ENCODE measurements at places on chromosomes 16 and 17. TPM values are rescaled to one million over a fixed set of nuclear protein-coding genes. Genes with fewer than 3 reads are reported as not detected.
A peak's percentile ranks its signal among the peaks of the same experiment; 100 is the strongest.

DNA sequence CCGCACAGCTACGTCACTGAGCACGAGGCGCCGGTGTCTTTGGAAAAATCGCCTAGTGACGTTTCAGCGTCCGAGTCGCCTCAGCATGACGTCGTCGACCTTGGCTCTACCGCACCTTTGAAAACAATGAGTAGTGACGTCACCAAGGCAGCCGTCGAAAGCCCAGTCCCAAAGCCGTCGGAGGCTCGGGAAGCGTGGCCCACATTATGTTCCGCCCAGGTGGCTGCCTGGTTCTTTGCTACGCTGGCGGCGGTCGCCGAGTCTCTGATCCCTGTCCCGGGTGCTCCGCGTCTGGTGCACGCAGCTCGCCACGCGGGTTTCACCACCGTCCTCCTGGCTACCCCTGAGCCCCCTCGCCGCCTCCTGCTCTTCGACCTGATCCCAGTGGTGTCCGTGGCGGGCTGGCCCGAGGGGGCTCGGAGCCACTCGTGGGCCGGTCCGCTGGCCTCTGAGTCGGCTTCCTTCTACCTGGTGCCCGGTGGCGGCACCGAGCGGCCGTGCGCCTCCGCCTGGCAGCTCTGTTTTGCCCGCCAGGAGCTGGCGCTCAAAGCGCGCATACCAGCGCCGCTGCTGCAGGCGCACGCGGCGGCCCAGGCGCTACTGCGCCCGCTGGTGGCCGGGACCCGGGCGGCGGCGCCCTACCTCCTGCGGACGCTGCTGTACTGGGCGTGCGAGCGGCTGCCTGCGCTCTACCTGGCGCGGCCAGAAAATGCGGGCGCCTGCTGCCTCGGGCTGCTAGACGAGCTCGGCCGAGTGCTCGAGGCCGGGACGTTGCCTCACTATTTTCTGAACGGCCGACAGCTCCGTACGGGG, 1.5 kb downstream of the TMEM102 start:
- peak overlapping the region; percentile 71 for H3K4me3 ChIP-seq
- peak overlapping the region; percentile 40 for H3K27ac ChIP-seq
- no peaks in the 10 kb centered on the region for H3K27me3 ChIP-seq
- H3K4me1 ChIP-seq = peaks cover 4% of the 10 kb centered on the region
- H3K36me3 ChIP-seq = no peaks in the 10 kb centered on the region

DNA sequence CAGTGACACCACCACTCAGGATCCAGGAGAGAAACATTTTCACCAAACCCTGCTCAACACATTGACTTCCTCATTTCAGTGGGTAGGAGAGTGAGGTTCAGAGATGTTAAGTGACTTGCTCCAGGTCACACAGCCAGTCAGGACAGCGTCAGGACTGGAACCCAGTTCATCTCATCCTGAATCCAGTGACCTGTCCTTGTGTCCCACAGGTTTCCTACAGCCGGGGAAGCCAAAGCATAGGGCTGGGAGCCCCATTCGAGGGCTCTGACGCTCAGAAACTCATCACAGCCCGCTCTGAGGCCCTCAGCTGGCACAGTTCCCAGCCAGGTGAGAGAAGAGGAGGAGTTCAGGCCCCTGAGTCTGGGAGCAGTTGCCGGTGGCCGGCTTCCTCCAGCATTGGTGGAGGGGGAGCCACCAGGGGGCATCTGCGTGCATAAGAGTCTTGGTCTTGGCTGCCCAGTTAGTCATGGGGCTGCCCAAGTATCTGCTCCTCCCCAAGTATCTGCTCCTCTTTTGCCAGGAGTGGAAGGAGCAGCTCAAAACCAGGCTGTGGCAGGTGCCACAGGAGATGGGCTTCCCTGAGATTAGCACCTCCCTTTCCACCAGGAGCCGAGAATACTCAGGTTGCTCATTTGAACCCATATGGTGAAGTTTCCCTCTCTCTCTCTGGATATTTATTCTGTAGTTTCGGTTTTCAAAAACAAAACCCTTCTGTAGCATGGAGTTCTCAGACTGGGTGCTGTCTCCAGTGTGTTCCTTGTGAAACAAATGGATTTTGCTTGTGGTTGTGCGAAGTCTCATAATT, 56.0 kb downstream of the TNFRSF13B start:
- no peaks in the 10 kb centered on the region for H3K27me3 ChIP-seq
- DNase-seq = peak; percentile 86
- H3K36me3 ChIP-seq = no peaks in the 10 kb centered on the region
- H3K27ac ChIP-seq = no peak overlapping the region
- H3K4me1 ChIP-seq = peaks cover 11% of the 10 kb centered on the region
- H3K4me3 ChIP-seq = no peak overlapping the region

- DNase-seq = peak; percentile 22
- peaks cover 13% of the 10 kb centered on the region for H3K36me3 ChIP-seq
- H3K27ac ChIP-seq = no peak overlapping the region
- H3K27me3 ChIP-seq = no peaks in the 10 kb centered on the region
- peaks cover 6% of the 10 kb centered on the region for H3K4me1 ChIP-seq
Observed at GRCh38 chr16:70576431-70577255, 53.0 kb downstream of the SF3B3 start.

TBX21 gene
- not detected for total RNA-seq

- DNase-seq = peak; percentile 63
- no peaks in the 10 kb centered on the region for H3K36me3 ChIP-seq
- H3K4me1 ChIP-seq = no peaks in the 10 kb centered on the region
Observed at GRCh38 chr17:3843935-3844516, 2.0 kb downstream of the NCBP3 start.

DNA sequence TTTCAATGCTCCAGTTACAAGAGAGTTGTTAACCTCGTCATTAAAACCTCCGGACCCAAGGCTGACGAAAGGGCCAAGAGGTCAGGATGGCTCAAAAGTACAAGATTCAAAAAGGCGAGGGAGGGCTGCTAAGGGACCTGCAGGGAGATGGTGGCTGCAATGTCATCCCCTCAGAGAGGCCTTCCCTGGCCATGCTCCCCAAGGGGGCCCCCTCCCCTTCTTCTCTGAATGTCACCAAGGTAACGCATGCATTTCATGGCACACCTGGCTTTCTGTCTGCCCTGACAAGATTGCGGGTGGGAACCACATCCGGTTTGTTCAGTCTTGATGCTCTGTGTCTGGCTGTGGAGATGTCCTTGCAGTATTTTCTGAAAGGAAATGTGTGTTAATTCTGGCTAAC, 89.9 kb downstream of the C16orf78 start:
- H3K4me1 ChIP-seq = no peaks in the 10 kb centered on the region
- no peak for DNase-seq
- H3K27ac ChIP-seq = no peak overlapping the region
- H3K27me3 ChIP-seq = 0 out of 2 replicates have a peak, but pooled peaks cover 3% of the 10 kb centered on the region

GRCh38 chr17:50614471-50615051, 20.1 kb upstream of the ABCC3 start:
- no peaks in the 10 kb centered on the region for H3K36me3 ChIP-seq
- no peak for DNase-seq
- no peak overlapping the region for H3K4me3 ChIP-seq
- no peak overlapping the region for H3K27ac ChIP-seq
- H3K27me3 ChIP-seq = no peaks in the 10 kb centered on the region

DNA sequence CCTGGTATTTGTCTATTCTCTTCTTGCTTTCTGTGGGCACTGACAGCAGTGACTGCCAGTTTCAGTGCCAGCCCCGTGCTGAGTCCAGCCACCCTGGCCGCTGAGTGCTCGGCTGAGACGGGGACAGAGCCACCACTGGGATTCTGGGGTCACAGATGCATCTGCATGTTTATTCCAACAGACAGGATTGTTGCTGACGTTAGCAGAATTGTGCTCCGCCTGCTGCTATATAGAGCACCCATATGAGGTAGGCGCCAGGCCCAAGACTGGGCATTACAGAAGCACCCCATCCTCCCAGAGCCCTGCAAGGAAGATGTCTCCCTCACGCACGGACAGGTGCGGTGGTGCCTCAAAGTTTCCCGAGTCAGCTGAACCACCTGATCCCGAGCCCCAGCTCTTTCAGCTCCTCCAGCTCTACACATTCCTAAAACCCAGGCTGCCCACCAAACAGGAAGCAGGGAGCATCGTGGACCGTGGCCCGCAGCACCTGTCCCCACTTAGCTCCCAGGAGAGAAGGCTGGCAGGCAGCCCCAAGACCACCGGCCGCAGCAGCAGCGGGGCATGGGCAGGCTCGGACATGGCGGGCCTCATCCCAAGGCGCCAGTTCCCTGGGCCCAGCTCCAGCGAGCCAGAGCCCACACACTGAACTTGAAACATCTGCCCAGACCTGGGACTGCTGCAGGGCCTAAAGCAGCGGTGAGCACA, 44.9 kb upstream of the RASD1 start:
- peaks cover 20% of the 10 kb centered on the region for H3K4me1 ChIP-seq
- no peaks in the 10 kb centered on the region for H3K36me3 ChIP-seq
- DNase-seq = no peak
- H3K4me3 ChIP-seq = no peak overlapping the region

DNA sequence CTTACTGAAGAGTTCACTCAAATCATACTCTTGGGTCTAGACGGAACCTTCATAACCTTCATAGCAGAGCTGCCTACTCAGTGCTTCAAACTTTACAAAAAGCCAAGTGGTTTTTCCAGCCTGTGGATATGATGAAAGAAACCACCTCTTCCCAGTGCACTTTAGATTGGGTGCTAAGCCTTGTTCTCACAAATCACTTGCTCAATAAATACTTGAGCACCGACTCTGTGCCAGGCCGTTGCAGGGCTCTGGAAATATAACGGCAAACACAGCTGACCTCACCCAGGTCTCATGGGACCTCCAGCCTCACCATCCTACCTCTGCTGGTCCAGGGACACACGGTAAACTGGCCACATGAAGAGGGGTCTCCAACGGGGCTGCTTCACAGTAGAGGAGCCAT, 35.7 kb downstream of the CDRT4 start:
- H3K4me3 ChIP-seq = no peak overlapping the region
- no peak overlapping the region for H3K27ac ChIP-seq
- H3K27me3 ChIP-seq = no peaks in the 10 kb centered on the region

Measured in PC-3 (cell line).